ENCODE measurements at places on chromosomes 12 and 14.

GRCh38 chr14:86574778-86575129, 1044.8 kb downstream of the FLRT2 start:
- DNase-seq: no peak

GRCh38 chr12:92563819-92564218, 139.0 kb upstream of the PLEKHG7 start:
- DNase-seq: no peak

DNA sequence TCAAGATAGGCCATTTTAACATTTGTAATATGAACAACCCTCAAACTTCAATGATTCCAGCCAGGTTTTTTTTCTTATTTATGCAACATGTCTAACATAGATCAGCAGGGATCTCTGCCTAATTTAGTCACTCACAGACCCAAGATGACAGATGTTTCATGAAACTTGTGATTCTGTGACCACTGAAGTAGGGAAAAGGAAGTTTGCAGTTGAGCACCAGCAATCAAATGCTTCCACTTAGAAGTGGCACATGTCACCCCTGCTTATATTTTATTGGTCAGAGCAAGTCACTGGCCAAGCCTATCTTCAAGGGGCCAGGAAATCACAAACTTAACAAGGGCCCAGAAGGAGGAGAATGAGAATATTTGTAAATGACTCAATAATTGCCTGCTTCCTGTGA, 150.6 kb downstream of the BCAT1 start:
- no peak for DNase-seq

DNA sequence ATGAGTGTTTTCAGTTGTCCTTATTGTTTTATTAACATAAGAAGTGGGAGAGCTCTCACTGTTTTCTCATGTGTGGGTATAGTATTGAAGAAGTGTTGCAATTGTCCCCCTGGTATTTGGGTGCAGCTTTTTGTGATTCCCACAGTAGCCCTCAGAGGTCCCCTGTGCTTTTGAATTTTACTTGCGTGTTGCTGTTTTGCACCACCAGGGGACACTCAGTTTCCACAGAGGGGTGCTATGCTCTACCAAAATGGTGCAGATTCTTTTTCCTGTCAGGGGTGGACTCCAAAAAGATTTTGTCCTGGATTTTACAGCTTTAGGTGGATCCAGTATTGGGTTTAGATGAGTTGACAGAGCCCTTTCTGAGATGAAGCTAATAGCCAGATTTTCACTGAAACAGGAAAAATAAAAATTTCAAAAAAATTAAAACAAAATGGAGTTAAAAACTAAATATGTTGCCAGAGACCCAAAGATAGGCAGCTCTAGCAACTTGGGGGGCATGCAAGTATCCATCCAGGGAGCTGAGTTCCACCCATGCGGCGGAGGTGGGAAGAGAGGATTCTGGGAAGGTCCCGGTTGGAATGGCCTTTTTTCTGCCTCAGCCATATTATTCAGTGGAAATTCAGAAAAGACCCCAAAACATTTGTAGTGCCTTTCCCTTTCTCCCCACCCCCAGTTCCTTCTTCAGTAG, 50.2 kb downstream of the TTLL5 start:
- no peak for DNase-seq

GRCh38 chr12:2264651-2265232, 212.0 kb downstream of the CACNA1C start:
- no peak for DNase-seq

GRCh38 chr12:26868447-26869103, 35.6 kb upstream of the ITPR2 start:
- DNase-seq: no peak

DNA sequence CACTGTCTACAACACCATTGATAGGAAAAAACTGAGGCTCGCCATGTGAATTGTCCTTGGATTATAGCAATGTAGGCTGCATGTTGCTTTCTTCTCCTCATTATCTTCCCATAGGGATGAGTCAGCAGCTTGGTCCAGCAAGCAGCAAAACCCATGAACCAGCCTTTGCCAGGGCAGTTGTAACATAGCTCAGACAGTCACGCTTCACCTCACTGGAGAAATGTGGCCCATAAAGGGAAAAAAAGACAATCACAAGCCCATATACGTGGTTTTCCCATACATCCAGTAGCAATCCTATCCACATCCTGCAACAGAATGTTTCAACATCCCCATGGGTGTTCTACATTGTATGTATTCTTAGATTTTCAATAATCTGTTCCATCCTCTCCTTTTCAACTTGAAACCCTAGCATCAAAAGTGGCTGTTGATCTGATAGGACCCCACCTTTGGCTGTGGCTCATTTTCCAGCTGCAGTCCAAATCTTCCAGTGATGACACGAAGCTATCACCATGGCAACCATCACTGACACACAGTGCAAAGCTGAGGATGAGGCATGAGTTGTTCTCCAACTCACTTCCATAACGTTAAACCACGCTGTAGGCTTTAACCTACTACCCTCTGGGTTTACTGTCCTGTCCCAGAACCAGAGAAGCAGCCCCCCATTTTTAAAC, 34.0 kb downstream of the GRIN2B start:
- DNase-seq: peak; percentile 32

- no peak for DNase-seq
These were observed 18.3 kb downstream of the AEBP2 start for GRCh38 chr12:19457561-19457960.

GRCh38 chr12:78888568-78888967, 24.0 kb downstream of the SYT1 start:
- DNase-seq: no peak

DNA sequence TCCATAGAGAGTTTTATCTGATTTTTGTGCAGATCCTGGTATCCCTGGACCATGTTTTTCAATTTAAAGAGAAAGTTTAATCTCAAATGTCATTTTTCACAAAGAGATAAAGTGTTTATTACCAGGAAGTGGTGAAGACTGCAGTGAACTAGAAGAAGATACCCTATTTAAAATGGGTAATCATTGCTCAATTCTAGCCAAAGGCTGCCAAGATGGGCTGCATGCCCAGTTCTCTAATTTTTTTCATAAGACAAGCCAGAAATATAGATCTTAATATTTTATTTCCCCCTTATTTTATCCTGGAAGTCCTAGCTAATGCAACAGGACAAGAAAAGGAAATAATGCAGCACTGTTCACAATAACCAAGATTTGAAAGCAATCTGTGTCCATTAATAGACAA, 343.5 kb downstream of the PCNX1 start:
- DNase-seq: no peak

DNA sequence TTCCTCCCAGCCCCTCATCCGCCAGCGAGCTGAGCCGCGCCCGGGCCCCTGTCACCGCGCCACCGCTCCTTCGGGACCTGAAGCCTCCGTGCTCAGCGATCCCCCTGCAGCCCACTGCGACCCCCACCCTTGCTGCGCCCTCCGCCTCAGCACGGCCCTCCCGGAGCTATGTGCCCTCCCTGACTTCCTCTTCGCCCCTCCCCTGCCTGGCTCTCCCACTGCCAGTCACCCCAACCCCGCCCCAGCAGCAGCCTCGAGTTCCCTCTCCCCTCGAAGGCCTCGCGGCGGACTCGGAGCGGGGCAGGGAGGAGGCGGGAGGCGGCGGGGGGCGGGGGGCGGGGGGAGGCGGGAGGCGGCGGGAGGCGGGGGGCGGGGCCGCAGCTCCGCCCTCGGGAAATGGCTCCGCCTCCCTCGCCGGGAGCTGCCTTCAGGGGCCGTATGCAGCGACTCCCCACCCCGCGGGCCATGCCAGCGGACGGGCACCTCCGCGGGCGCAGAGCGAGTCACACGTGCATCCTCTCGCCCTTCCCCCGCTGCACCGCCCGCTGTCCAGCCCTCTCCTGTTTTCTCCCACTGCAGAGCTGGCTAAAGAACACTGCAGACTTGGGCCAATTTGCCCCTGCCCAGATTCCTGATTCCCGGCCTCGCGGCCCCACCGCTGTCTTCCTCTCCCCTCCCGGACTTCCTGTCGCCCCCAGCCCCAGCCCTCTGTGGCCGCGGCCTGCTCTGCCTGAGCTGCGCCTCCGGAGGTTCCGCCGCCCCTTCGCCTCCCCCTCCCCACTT, 29.1 kb upstream of the ADIPOR2 start:
- DNase-seq: peak; percentile 55

- DNase-seq: no peak
These were observed 823 bp upstream of the RAB5B start for GRCh38 chr12:55972911-55973598.

GRCh38 chr14:65371784-65372183, 40.7 kb upstream of the FUT8 start:
- DNase-seq: no peak

DNA sequence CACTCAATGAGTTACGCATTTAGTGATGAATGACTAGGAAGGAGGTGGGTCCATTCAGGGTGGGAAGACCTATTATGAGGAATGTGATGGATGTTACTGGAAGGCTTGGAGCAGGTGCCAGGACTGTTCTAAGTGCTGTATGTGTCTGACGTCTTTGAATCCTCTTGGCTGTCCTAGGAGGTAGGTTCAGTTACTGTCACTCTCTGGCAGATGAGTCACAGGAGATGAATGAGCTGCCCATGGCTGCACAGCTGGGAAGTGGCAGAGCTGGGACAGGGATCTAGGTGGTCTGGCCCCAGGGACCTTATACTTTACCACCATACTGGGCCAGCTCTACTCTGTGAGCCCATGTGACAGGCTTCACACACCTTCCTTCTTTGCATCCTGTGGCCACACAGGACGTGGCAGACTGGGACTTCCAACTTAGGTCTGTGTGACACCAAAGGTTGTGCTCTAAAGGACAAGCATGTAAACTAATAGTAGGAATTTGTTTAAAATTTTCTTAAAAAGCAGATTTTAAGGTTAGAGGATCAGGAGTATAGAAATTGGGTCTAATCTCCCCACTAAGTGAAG, 24.0 kb downstream of the TCTN1 start:
- no peak for DNase-seq

DNA sequence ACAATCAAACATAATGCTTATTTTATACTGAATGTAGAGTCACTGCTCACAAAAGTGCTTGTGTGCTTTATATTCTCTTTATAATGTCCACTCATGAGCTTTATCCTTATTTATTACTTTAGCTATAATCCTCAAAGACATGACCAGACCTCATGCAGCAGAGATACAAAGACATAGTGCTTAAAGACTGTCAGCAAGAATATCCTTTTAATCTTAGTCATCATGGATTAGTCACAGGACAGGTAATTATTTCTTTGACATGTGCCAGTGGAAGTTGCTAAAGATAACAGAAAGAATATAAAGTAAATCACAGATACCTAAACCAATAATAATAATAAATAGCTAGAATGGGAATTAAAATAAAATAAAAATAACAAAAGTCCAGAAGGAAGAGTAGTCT, 707.5 kb downstream of the BCL11B start:
- no peak for DNase-seq

DNA sequence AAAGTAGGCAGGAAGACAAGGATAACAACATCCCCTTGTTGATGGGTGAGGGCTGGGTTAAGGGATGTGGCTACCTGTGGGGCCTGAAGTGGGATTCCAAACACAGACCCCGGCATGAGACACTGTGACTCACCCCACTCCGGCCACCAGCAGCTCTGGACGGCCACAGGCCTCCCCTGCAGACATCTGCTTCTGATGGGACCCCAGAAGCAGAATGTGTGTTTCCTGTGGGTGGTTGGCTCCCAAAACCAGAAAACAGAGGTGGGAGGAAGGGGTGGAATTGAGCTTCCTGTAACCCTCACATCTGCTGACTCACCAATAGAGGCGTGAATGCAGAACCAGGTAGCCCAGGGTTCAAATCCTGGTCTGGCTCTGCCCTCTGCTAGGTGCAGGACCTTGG, 216.6 kb upstream of the PWP1 start:
- DNase-seq: no peak

GRCh38 chr14:94517248-94517640, 8.0 kb upstream of the SERPINA12 start:
- DNase-seq: no peak

- DNase-seq: no peak
These were observed 18.9 kb downstream of the KIF26A start for GRCh38 chr14:104157016-104157928.

DNA sequence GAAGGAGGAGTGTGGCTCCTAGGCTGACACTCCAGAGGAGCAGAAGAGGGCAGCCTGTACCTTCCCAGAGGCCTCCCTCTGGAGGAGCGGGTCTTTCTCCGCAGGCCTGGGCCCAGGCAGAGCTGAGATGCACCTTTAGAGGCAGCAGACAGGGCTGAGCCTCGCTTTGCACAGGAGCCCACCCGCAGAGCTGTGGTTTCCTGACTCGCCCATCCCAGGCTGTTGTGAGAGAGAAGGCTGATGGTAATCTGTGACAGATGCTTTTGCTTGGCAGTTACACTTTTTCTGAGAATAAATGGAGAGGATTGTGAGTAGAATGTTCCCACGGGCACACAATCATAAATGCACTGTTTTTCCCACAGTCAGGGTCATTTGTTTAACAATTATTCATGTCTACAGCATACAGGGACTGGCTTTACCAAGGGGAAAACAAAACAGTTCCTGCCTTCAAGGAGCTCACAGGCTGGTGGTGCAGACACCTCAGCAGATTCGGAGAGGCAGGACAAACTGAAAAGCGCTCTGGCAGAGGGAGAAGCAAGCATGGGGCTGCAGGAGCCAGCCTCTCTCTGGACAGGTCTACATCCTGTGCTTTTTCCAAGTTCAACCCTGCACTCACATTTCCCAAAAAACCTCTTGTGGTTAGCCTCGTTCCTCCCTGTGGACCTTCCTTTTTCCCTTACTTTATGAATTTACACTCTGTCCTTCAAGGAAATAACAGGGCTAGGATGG, 13.9 kb downstream of the EVL start:
- DNase-seq: no peak

- DNase-seq: no peak
These were observed 26.9 kb downstream of the TMTC1 start for GRCh38 chr12:29756741-29757390.
